ENCODE measurements at places on chromosomes 12 and 14.

DNA sequence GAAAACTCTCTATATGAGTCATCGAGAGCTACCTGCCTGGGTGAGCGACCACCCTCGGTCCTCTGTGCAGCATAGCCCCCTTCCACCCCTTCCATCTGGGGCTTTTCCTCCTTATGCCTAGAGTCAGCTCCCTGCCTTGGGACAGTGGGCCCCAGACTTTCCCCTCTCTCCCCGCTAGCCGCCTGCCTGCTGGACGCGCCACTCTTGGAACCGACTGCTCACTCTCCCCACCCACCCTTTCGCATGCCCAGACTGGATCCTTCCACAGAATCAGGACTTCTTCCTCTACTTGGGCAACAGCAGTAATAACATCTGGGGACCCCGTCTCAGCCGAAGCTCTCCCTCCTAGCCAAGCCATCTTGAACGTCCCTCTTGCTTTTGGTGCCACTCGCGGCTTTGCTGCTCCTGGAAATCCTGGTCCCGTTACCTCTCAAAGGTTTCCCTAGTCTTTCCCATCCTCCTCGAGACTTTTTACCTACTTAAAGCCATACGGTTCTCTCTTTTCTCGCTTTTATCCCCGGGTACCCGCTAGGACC is 671 bp downstream of the ESYT1 start:
- DNase-seq: no peak

DNA sequence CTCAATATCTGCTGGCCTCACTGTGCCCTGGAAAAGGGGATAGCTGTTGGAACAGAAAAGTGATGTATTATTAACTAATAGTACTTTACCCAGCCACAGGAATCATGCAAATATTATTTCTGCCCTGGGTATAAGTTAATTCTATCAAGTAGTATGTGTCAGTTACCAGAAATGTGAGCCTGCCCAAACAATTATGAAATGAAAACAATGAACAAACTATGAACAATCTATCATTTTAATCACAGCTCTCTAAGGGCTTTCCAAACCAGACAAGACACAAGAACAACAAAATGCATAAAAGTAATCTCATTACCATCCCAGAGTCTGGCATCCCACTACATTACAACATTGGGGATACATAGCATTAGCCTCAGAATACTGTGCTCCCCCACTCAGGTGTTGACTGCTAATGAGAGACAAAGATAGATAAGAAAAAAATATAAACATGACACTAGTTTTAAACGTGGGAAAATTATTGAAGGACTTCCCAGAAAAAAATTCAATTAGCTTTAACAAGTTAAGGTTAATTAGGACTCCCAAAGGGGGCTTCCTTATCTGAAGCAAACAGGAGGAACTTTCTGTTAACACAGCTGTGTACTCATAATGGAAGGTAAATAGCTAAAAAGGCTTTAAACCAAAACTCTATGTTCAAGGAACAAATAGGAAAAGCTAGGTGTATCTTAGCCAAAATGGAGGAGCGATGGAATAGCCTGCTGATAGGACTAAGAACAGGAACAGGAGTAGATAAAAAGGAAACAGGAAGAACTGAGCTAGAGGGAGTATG is 3.3 kb downstream of the DCAF5 start:
- no peak for DNase-seq

DNA sequence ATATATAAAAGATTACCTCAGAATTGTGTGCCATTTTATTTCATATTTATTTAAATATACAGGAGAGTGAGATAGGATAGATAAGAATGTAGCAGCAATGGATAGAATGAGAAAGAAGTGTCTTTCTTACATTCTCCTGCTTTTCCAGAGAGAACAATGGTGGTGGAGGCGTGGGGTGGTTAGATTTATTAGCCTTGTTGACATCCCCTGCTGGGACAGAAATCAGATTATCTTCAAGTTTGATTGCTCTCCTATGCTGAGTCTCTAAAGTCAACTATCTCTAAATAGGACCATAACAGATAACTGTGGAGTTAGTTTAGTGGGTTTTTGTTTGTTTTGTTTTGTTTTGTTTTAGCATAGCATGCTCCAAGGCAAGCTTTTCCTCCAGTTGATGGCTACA is 397.6 kb downstream of the LRFN5 start:
- DNase-seq: no peak

DNA sequence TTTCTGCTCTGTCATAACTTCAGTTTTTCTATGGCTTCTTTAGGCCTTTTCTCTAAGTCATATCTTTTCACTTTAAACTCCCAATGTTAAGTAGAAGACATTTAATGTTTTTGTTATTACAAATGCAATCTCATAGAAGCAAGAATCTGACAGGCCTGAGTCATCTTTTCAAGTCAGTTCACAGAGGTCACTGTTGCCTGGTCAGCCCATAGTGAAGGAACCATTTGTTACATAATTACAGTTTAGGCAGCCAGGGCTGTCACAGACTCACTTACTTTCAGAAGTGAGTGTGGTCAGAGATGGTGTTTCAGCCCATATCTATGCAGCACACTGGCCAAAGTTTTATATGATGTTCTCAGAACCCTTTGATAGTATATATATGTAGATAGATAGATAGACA is 46.5 kb downstream of the CCER1 start:
- no peak for DNase-seq

GRCh38 chr12:70719672-70720420 is 82.6 kb upstream of the PTPRB start:
- DNase-seq: no peak
